ENCODE measurements at places on chromosomes 4 and X. TPM values are rescaled to one million over a fixed set of nuclear protein-coding genes. Genes with fewer than 3 reads are reported as not detected.

DNA sequence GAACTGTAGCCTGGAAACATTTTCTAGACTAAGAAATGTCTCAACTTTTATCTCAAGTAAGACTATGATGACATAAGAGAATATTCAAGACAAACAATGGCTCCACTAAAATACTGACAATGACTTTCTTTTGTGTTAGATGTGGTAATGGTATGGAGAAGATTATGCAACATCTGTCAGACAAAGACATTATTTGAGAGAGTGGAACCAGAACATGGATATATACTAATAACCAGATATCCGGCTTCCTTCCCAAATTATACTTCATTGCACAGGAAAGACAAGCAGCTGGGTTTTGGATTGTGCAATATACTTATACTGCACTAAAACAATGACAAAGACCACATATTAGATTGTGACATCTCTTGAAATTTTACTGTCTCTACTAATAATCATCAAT, 290.8 kb upstream of the GIMD1 start:
- no peak for DNase-seq

DNA sequence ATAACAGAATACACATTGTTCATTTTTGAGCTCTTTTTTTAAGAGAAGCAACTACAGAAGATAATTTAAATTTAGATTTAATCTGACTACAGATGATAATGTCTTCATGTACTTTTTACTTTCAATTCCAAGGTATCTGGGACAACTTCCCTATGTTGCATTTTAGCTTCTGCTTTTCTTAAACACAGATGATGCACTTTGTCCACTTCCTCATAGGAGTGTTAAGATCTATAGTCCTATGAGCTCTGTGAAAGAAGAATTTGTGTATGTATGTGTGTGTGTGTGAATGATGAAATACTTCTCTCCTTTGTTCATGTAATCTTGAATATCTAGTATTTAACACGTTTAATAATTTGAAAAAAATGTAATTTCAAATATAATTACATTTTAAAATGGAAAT, 5.3 kb upstream of the FHIP1A start:
- DNase-seq = no peak

DNA sequence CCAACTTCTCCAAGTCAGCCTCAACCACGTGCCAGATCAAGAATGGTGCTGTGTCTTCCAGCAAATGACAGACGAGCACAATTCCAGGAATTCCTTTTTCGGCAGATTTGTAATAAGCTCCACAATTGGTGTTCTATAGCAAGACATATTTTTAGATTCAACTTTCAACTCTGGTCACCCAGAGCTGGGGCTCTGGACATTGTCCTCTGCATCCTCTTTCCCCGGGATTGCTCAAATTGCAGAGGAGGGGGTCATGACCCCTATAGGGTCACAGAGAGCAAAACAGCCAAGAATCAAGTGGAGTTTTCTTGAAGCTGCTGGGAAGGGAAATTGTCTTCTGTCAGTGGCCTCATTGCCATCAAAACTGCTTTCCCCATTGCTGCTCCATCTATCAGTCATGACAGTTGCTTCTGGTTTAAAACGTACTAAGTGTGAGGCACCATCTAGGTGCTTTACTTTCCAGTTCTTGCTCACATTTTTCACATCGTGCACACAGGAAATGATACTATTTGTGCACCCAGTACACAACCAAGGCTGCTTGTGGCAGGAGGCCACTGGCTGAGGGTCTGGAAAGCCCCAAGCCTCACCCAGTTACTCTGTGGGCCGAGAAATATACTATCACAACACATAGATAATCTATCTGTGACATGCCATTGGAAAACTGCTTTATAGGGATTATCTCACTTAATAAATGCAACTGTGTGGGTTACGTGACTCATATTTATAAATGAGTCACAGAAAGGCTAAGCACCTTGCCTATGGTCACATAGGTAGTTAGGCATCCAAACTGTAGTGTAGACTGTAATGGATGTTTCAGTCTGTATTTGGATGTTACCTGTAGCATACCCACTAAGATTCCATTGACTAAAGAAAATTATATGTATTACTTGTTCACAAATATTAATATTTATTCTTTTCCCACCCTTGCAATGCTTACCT, 91.7 kb upstream of the PHOX2B start:
- no peak for DNase-seq

DNA sequence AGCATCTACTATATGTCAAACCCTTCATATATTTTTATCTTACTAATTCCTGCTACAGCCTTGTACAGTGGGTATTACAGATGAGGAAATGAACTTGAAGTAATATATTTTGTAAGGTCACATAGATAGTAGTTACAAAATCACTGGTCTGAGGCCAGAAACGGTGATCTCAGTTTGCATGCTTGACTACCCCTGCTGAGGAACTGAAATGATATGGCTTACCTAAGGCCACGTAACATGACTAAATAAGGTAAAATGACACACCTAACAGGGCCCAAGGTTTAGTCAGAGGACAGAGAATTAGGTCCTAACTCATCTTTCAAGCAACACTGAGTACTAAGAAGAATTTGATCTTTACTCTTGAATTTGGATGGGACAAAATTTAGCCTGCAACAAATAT, 1.5 kb upstream of the COMMD8 start:
- no peak for DNase-seq

DNA sequence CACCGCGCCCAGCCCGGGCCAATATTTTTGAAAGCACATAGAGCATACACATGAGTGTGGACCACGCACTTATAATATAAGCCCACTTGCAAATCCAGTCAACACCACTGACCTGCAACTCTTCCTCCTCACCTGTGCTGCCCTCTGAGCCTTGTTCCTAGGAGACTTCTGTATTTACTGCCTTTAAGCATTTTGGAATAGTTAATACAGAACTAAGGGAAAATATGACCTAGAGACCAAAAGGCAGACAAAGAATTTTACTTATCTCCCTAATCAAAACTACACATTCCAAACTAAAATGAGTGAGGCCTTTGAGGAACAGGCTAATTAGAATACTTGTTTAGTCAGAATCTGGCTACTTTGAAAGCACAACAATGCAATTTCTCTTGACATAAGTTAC, 89.1 kb downstream of the RELL1 start:
- DNase-seq = no peak

FGG gene
- total RNA-seq = not detected

Measured in activated naive CD4-positive, alpha-beta T cell treated with anti-CD3 and anti-CD28 coated beads, Interleukin-2, amount 50 U/mL, for 72 hours (primary cell).